ENCODE measurements at places on chromosomes 12 and 14.

DNA sequence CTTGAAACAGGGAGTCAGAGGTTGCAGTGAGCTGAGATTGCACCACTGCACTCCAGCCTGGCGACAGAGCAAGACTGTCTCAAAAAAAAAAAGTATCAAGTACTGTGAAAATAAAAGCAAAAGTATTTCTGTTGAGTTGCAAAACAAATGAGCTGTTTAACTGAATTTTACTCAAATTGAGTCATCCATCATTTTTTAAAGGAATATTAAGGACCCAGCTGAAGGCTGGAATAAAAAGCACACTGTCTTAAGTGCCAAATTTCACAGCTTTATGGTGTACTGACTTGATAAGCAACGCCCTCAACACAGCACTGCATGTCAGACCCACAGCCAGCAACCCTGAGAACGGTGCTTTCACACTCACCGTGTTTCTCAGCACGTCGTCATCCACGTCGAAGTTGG lies 57.9 kb downstream of the AMN start:
- DNase-seq, result no peak

DNA sequence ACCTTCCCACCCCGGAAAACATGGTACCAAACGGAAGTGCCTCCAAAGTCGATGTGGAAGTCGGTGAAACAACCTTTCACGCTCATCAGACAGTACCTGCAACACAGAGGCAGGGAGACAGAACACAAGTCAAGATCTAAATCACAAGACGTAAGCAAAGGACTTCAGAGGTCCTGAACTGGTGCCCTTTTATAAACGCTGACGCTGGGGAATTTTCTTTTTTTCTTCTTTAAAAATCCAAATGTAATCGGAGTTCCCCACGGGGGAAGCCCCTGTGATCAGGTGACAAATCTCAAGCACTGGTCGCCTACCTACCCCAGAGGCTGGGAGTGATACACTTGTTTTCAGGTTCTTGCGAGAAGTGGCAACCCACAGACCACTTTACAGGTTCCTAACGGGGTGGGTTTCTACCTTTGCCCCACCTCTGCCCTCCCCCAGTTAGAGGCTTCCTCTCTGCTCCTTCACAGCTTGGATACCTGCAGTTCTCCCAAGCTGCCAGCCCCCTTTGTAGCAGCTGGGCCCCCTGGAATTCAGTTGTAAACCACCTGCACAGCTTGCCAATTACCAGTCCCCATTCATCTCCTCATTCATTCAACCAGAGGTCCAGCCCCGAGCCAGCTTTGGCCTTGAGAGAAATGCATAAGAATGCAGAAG lies 46.2 kb downstream of the KDM2B start:
- DNase-seq, result no peak

- no peak for DNase-seq
Measured at GRCh38 chr14:64563696-64564095, 13.9 kb downstream of the PPP1R36 start.

DNA sequence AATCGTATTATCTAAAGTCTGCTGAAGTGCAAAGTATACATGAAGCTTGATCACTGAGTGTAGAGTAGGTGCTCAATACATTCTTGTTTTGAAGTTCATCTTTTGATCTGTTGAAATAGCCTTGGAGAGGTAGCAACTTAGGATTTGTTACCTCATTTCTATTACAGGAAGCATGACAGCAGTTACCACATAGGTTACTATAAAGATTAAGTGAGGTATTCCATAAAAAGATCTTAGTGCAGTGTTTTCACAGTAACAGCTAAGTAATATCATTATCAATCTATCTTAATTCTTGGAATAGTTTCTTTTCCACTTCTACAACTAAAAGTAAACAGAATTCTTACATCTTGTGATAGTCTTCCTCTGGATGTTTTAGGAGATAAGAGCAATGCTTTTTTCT lies 50.9 kb downstream of the BTBD7 start:
- DNase-seq, result no peak

DNA sequence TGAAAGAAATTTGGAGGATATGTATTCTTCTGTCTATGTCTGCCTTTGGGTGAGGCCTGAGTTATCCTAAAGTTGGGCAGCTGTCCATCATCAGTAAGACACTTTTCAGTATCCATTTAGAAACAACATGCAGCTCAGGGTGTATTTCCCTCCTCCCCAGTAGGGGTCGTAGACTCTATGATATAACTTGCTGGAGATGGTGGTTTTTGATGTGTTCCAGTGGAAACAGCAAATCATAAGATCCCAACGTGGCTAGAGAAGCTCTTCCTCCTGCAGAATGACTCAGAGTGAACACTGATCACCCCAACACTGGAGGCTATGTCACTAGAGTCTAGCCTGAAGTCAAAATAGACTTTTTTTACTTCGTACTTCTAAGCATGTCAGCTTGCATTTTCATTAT lies 331.6 kb upstream of the STXBP6 start:
- no peak for DNase-seq

- no peak for DNase-seq
Measured at GRCh38 chr12:116539905-116540482, 19.2 kb upstream of the MAP1LC3B2 start.
